ENCODE measurements at places on chromosomes 7 and 10. TPM values are rescaled to one million over a fixed set of nuclear protein-coding genes. Genes with fewer than 3 reads are reported as not detected.

Gene ELAPOR2
- total RNA-seq: 117 TPM

Gene CAV1
- 153 TPM for total RNA-seq

Gene HMX2
- total RNA-seq: not detected

Gene OR6V1
- total RNA-seq: not detected

Gene AQP1
- total RNA-seq: 22.2 TPM

Gene ANKMY2
- 19.2 TPM for total RNA-seq

Gene ZNF25
- total RNA-seq: 10.5 TPM

Gene CYCS
- 41.6 TPM for total RNA-seq

Gene TMEM236
- not detected for total RNA-seq

Gene IL15RA
- total RNA-seq: 5.5 TPM

Gene STYXL1
- 29.4 TPM for total RNA-seq

Gene ZPBP
- not detected for total RNA-seq

Gene ASAH2B
- total RNA-seq: 1.2 TPM

Gene TCTN3
- total RNA-seq: 17.8 TPM

Gene SLC25A28
- total RNA-seq: 32.6 TPM

Gene SCART1
- 2.7 TPM for total RNA-seq

Gene C10orf105
- total RNA-seq: under 0.01 TPM

Gene SDK1
- under 0.01 TPM for total RNA-seq

Gene FXYD4
- total RNA-seq: not detected

Measured in smooth muscle cell of the coronary artery (primary cell).